Stromal cell of bone marrow (primary cell): ENCODE measurements at places on chromosomes 4 and X.

DNA sequence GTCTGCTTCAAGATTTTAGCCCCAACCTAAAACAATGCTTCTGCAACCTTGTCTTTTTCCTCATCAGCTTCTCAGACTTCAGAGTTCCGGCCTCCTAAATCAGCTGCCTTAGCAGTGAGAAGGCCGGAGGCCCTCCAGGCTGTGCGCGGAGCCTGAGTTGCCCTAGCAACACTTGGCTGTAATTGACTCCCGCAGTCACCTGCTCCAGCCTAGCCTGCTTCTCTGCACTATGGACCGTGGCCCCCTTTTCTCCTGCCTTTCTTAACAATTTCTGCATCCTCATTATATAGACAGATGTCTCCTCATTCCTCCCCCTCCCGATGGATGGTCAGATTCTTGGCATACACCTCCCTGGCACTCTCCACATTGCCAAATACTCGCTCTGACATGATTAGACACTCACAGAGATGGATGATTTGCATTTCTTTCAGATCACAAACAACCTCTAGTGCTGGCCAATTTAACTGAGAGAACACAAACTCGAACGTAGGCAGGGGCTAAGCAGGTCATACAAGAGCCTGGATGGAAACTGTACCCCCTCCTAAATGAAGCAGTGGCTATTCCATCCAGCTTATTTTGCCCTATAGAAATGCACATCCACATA lies 9.5 kb upstream of the HUWE1 start:
- DNase-seq = no peak

DNA sequence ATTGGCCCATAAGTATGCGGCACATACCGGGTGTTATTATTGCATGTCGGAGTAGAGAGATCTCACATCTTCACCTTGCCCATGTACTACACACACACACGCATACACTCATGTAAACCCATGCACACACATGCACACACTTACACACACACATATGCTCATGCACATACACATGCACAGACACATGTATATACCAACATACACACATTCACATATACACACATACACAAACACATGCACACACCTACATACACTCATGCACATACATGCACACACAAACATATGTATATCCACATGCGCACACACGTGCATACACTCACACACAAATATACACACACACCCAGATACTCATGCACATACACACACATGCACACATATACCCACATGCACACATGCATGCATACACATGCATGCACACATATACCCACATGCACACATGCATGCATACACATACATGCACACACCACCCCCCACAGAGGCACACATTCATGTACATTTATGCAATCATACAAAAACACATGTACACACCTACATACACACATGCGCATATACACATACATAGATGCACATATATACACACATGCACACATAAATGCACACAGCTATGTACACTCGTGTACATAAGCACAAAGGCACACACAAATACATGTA lies 11.2 kb downstream of the CYP4V2 start:
- DNase-seq = no peak

DNA sequence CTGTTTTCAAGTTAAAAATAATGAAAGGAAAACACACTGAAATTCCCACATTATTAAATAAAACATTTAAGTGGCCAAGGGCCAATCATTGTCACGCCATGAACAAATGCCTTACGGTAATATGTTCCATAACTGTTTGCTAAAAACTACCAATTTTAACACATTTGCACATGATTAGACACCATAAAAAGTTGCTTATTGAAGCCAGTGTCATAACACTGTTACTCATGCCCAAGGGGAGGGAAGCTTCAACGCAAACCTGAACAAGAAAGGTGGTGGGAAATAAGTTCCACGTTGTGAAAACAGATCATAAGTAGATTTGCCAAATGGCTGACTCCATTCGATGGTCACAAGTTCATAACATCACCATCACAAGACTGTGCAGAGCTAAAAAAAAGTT lies 739.3 kb upstream of the FAM241A start:
- peak; percentile 15 for DNase-seq

DNA sequence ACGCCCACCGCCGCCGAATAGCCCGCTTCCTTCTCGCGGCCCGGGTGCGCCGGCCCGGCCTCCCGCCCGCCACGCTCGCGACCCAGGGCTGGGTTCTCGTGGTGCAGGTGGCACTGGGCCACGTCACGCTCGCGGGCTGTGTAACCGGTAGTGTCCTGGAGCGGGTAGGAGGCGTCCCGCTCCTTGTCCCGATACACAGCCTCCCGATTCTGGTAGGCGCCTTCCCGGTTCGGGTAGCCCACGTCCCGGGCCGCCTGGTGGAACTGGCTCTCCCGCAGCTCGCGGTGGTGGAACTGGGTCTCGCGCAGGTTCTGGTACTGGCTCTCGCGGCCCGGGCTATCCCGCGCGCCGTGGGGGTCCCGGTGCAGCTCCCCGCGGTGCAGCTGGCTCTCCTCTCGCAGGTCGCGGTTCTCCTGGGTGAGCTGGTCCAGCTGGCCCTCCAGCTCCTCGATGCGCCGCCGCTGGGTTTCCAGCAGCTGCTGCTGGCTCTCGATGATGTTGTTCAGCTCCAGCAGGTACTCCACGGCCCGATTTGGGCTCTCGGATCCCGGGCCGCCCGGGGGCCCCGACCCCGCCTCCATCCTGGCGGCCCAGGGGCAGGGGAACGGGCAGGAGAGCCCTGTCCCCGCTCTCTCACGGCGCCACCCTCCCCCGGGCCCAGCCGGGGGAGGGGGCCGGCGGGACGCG lies 39.3 kb upstream of the IQSEC2 start:
- no peak for DNase-seq

DNA sequence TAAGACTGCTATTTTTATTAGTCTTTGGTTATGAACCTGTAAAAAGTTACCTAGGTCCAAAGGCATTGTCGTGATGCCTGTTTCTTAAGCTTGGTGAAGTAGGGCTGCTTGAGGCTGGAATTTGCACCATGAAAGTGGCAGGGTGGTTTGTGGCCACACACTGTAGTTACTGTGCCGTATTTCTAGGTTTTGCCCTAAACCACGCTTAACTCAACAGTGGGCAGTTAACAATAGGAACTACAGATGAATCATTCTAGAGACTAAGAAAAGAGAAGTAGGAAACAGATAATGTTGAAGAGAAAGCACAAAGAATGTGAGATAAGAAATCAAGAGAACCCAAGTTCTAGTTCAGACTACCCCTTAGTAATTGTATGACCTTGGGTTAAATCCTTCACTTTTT lies 11.5 kb downstream of the ETNPPL start:
- DNase-seq = no peak

- no peak for DNase-seq
These were observed 113.8 kb upstream of the GABRA2 start for GRCh38 chr4:46503739-46504138.

DNA sequence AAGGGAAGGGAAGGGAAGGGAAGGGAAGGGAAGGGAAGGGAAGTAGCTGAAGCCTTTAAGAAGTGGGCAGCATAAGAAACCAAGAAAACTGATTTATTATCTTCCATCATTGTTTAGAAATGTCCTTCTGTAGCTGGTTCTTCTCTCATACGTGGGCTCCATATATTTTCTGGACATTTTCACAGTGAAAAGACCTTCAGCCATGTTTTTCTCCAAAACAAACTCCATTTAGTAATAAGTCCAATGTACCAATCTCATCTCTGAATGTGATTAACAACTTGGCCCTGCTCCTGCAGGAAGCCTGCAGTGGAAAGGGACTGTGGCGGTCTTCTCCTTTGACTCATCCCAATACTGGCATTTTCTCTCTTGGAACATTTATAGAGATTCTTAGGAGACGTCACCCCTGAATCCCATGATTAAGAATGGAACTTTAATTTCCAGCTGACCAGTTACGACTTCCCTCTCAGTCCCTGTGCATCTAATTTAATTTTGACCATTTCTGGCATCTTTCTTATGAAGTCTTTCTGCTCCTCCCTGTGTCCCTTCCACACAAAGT lies 96.6 kb upstream of the GUCY1A1 start:
- peak; percentile 65 for DNase-seq

GRCh38 chr4:82779032-82779431 lies 19.6 kb downstream of the SCD5 start:
- DNase-seq = no peak

- peak; percentile 12 for DNase-seq
These were observed 123.6 kb upstream of the MSX1 start for GRCh38 chr4:4735870-4736269.

- DNase-seq = no peak
These were observed 256.9 kb upstream of the DKK2 start for GRCh38 chr4:107292979-107293378.

DNA sequence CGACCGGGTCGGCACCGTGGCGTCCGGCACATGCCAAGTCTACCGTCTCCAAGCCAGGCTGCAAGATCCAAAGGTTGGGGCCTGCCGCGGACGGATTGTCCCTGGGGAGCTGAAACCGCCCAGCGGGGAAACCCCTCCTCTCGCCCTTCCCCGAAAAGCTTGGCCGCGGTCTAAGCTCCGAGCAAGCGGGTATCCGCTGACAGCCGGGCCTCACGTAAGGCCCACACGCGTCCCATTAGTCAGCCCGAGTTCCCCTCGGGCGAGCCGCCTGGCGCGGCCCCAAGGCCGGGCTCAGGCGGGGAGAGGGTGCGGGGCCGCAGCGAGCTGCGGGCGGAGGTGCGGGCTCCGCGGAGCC lies 6.8 kb upstream of the BCOR start:
- DNase-seq = no peak

GRCh38 chr4:156584100-156584499 lies 387.5 kb downstream of the PDGFC start:
- DNase-seq = no peak

DNA sequence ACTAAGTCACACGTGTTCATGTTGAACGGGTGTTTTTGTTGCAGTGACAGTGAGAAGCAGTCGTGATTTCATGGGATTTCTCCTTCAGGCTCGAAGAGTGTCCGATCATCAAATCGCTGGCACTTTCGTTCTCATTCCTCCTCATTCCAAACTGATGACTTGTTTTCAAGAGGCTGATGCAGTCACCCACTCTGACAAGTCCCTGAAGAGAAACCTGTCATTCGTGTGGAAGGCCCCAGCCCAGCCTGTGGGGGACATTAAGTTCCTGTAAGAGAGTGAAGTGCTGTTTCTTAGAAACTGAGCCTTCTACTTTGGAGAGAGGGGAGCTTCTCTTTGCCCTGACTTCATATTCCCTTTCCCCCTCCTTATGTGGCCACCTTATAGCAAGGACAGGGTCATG lies 8.0 kb downstream of the REELD1 start:
- DNase-seq = no peak
